ENCODE measurements at places on chromosomes 4 and X.

- no peak for DNase-seq
Observed at GRCh38 chr4:176137631-176138030, 57.8 kb downstream of the SPATA4 start.

- no peak for DNase-seq
Observed at GRCh38 chrX:15696516-15696915, 31.9 kb upstream of the CLTRN start.

GRCh38 chrX:45007598-45007997 lies 134.6 kb downstream of the KDM6A start:
- DNase-seq, result no peak

DNA sequence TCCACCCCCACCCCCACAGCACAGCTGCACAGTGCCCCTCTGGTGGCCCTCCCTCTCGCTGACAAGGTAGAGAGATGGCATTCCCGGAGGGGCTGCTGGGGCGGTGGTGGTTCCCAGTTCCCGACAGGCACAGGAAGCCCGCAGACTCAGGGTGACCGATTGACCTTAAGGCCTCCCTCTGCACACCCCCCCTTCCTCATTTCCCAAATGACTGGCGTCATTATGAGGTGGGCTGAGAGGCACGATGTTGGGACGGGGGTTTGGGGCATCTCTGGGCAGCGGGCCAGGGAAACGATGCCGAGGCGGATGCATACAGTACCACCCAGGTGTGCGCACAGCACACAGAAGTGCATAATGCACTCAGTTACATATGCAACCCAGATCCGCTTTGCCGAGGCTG lies 3.5 kb upstream of the TIMP1 start:
- no peak for DNase-seq

DNA sequence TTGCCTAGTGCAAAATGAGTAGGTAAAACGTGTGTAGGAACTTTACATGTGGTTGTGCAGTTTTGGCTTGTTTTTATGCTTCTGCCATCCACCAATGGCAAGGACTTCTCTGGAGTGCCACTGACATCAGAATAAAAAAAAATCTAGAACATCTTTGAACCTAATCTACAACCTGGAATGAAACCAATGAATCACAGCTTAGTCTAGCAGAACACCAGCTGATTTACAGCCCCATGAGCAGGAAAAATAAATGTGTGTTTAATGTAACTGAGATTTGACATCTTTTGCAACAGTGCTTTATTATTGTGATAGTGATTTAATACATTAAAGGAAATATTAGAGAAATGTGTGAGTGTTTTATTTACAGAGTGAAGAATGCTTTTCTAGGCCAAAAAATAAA lies 995.1 kb downstream of the PCDH7 start:
- DNase-seq, result no peak

GRCh38 chrX:13081395-13082205 lies 37.2 kb upstream of the FAM9C start:
- DNase-seq, result no peak

Measured in activated CD8-positive, alpha-beta memory T cell treated with anti-CD3 and anti-CD28 coated beads, Interleukin-2, amount 50 U/mL, for 48 hours (primary cell).